Hypothalamus (tissue), 51 donors: ENCODE measurements at places on chromosomes 7 and 10.

- no peak for DNase-seq
Measured at GRCh38 chr10:33388382-33388781, 53.9 kb upstream of the NRP1 start.

GRCh38 chr10:96955794-96956193 lies 123.7 kb downstream of the LCOR start:
- no peak for DNase-seq

DNA sequence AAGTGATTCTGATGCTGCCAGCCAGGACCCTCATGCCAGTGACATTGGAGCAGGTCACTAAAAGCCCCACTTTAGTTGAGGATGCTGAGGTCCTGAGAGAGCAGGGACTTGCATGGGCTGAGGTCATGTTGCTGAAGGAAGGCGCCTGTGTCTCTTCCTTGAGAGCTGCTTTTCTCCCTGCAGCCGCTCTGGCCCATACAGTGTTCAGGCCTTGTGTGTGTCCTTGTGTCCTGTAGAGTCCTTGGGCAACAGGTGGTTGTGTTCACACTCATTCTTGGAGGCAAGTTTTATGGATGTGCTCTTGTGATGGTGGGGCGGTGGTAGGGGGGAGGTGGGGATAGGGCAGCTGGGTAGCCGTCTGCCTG lies 33.3 kb downstream of the TSPAN14 start:
- DNase-seq = no peak

- DNase-seq = no peak
Measured at GRCh38 chr10:58477122-58477521, 35.5 kb upstream of the BICC1 start.

GRCh38 chr7:7569615-7570014 lies 2.9 kb downstream of the MIOS start:
- no peak for DNase-seq
